ENCODE measurements at places on chromosomes 2 and 18.
A peak's percentile ranks its signal among the peaks of the same experiment; 100 is the strongest.

DNA sequence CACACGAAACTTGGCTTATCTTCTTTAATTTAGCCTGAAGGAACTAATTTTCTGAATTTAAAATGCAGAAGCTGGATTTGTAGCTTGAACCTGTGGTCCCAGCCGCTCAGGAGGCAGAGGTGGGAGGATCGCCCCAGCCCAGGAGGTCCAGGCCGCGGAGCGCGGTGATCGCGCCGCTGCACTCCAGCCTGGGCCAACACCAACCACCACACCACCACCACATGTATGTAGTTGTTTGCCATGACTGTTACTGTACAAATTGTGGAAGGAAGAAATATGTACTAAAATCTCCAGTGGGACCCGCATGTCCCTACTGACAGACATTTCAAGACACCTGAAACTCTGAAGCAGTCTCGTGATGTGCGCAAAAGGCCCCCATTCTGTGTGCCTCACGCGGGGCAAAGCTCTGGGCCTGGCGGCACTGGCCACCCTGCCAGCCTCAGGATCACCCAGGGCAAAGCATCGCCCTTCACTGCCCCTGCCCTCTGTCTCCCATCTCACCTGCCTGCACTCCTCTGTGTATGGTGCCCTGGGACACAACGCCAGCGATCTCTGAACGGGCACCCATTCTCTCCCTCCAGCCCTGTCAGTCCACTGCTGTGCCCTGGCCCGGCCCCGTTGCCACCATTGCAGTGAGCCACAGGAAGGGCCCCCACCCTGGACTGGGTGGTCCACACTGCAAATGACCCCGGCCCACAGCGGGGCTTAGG lies 10.1 kb upstream of the ADI1 start:
- no peak for DNase-seq

GRCh38 chr18:56030060-56030459 lies 442.1 kb upstream of the TCF4 start:
- DNase-seq: no peak

GRCh38 chr2:36973320-36973719 lies 7.0 kb upstream of the STRN start:
- DNase-seq: peak; percentile 13

GRCh38 chr2:86417961-86418360 lies 23.2 kb upstream of the KDM3A start:
- DNase-seq: no peak
